ENCODE measurements at places on chromosomes 7 and 10.

- no peak for DNase-seq
Measured at GRCh38 chr7:36923943-36924436, 199.7 kb upstream of the AOAH start.

- DNase-seq, result no peak
Measured at GRCh38 chr7:30979027-30979426, 15.3 kb downstream of the GHRHR start.

- DNase-seq, result no peak
Measured at GRCh38 chr7:2602406-2603043, 29.3 kb upstream of the TTYH3 start.

- peak; percentile 47 for DNase-seq
Measured at GRCh38 chr10:58305821-58306220, 29.0 kb upstream of the UBE2D1 start.

DNA sequence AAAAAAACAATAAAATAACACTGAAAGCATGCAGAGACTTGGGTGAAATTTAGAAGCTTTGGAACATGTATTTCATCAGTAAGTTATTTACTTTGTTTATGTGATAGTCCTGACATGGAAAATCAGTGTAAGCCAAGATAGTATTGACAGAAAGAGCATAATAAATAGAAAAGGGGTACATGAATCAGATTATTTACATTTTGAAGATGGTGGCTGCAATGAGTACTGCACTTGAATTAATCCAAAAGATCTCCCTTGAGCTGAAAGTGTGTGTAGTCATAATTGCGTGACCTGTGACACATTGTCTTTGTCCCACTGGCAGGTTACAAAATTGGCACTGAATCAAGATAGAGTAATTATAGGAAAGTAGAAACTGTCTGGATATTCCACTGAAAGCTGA is 562.9 kb downstream of the GFRA1 start:
- no peak for DNase-seq

DNA sequence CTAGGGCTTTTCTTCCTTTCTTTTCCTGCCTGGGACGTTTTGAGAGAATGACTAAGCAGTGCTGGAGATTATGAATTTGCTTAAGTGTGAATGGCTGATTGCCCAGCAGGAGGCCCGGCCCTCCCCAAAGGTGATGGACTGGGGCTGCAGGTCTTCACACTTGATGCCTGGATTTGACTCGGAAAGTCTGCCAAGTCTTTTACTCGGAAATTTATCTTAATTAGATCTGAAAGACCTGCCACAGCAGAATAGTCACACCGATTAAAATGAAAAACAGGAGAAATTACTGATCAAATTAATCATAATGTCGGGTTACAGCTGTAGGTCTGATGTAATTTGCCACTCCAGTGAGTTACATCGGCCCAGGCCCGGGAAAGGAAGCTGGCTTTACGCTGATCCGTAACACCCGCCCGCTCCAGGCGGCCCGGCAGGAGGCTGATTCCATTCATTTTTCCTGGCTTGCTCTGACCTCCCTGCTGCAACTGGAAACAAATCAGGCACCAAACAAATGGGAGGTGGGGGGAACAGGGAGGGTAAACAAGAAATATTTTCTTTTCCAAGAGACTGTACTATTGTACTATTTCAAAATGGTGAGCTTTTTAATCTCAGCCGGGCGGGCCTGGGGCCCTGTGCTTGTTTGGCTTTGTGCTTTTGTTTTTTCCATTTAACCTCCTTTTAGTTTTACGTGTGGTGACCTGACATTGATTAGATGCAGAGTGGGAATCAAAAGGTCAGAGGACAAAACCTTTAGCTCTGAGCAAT is 212.4 kb upstream of the YAE1 start:
- no peak for DNase-seq

DNA sequence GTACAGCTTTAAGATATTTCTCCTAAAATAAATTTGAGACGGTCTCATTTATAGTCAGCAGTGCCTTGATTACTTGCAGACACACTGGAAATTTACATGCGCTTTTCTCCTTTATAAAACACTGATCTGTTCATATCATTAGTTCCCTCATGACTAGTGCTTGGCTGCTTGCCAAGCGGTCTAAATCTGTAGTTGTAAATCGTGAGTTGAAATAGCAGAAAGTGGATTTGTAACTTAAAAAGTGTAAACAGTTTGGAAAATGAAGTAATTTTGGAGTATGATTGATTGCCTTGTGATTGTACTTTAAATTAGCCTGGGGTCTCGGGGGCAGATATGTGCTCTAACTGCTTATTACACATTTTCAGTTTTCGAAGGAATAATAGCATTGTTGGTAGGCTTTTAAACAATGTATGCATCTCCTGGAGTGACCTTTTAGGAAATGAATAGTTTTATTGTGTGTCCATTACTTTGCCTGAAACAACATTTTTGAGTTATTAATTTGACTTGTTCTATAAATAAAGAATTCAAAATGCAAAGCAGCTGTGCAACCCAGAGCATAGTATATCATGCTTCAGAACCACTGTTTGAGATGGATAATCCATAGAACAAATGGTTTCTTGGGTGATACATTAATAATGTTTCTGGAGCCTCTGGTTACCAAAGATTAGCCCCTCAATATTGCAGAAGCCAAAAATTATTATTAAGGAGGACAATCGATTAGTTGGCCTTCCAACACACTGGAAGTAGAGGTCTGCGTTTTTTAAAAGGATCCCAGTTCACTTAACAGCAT is 73.3 kb downstream of the ARID5B start:
- peak; percentile 37 for DNase-seq

- peak; percentile 28 for DNase-seq
Measured at GRCh38 chr7:112411186-112411795, 39.0 kb upstream of the IFRD1 start.

DNA sequence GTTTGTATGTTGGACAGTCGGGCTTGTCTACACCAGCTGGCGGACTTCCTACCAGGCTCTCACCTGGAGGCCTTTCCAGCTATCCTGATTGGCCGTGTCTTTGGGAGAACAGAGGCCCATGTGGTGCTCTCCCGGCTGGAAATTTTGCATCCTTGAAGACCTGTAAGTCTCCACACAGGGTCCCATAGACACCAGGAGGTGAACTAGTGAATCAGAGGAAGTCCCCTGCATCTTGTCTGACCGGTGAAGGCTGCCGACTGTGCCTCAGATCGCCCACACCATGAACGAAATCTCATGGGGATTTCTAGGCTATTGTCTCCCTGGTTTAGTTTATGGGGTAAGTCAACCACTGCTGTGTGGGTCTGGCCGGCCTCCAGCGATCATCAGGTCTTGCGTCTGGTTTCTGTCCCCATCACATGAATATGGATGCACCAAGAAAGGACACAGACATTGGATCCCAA is 108.4 kb upstream of the LYZL2 start:
- DNase-seq, result no peak

- no peak for DNase-seq
Measured at GRCh38 chr7:42478717-42479116, 241.7 kb upstream of the GLI3 start.

GRCh38 chr10:91885362-91886079 is 23.8 kb downstream of the FGFBP3 start:
- DNase-seq, result no peak

Data from NCI-H1930 (cell line).